ENCODE measurements at places on chromosomes 16 and 17.

GRCh38 chr16:17273142-17273561 is 197.6 kb downstream of the XYLT1 start:
- no peak for DNase-seq

DNA sequence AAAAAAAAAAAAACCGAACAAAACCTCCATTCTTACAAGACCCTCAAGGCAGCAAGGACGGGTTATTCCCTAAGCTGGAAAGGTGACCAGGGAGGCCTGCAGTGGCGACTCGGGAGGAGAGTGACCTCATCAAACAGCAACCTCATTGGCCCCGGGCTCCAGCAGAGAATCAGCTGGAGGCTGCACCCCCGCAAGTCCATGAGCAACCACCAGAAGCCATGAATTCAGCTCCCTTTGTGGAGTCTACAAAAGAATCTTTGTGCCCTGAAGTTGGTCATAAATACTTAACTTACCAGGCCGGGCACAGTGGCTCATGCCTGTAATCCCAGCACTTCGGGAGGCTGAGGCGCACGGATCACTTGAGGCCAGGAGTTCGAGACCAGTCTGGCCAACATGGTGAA is 80.9 kb upstream of the CREBBP start:
- no peak for DNase-seq

DNA sequence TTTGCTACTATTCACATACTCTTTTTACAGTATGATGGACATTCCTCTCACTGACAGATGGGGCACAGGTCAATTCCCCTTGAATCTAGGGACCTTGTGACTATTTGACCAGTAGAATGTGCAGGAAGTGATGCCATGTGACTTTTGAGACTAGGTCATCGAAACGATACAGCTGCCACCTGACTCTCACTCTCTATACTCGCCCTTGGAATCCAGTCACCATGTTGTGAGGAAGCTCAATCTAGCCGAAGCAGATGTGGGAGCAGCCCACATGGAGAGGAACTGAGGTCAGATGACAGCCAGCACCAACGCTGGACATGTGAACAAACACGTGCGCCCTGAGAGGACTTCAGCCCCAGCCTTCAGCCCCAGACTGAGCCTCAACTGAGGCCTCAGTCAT is 148.2 kb upstream of the CDC42EP4 start:
- DNase-seq = no peak

- DNase-seq = no peak
These were observed 385.1 kb upstream of the MAF start for GRCh38 chr16:79985606-79986005.

DNA sequence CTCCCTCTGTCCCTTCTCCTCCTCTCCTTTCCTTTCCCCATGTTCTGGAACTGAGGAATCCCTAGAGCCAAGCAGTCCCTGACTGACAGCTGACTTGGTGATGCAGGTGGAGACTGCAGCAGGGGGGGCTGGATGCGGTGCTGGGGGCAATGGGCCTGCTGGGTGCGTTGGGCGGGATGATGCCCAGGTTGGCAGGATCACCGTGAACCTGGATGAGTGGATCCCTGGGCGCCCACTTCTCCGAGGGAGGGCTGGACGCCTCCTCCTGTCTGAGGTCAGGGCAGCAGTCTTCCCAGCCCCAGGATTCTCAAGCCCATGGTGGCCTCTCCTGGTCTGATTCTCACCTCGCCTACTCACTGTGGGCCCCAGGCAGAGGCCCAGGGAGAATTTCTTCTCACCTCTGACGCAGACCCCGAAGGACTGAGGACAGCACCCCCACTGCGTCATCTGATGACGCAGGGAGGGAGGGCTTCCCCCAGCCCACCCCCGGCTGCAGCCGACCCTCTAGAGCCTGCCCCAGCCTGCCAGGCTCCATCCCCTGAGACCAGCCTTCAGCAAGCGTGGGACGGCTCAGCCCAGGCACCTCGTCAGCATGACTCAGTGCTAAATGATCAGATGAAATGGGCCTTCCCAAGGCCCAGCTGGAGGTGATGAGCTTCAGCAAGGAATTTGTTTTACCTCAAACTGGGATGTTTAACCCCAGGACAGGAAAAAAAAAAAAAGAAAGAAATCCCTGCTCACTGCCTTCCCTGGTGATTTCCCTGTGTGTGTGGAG is 188.0 kb upstream of the TNRC6C start:
- no peak for DNase-seq

DNA sequence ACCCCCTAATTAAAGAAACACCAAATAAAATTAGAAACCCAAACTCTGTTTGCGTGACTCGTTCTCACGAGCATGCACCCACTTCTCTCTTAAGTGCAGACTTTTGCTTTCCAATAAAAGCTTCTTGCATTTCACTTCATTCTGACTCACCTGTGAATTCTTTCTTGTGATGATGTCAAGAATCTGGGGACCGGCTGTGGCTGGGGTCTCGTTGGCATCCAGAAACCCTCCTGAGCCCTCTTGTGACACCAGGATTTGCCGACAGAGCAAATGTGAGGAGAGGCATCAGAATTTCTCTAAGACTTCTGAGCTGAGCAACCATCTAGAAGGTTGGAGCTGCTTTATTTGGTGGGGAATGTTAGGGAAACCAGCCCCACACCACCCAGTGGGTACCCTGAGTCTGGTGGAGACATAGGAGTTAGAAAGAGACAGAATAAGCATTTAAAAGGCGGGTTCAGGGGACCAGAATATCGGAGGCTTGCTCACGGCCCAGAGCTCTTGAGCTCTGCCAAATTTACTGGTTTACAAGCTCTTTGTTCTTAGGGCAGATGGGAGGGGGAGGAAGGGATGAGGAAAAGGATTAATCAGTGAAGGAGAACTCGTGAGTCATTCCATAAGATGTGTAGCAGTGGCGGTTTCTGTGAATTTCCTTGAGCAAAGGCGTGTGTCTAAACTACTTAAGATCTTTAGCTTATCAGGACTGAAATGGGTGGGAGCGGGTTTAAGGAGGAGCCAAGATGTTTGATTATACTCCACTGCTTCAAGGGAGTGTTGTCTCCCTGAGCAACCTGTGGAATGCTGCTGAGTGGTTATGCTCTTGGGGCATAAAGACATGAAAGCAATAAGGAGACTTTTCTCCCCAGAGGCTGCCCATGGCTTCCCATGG is 24.2 kb upstream of the TMC5 start:
- no peak for DNase-seq

Data from CD4-positive, alpha-beta T cell treated with Interleukin-10 for 1 hour (primary cell).